ENCODE measurements at places on chromosomes 3 and 15.
A peak's percentile ranks its signal among the peaks of the same experiment; 100 is the strongest.

- DNase-seq: peak; percentile 80
Measured at GRCh38 chr3:107117922-107118536, 259.2 kb upstream of the CCDC54 start.

- no peak for DNase-seq
Measured at GRCh38 chr15:65470866-65471265, 46.6 kb downstream of the DPP8 start.

- no peak for DNase-seq
Measured at GRCh38 chr15:43799209-43799944, 643 bp downstream of the SERINC4 start.

- DNase-seq: peak; percentile 40
Measured at GRCh38 chr3:171187706-171188290, 161.3 kb upstream of the SLC2A2 start.

DNA sequence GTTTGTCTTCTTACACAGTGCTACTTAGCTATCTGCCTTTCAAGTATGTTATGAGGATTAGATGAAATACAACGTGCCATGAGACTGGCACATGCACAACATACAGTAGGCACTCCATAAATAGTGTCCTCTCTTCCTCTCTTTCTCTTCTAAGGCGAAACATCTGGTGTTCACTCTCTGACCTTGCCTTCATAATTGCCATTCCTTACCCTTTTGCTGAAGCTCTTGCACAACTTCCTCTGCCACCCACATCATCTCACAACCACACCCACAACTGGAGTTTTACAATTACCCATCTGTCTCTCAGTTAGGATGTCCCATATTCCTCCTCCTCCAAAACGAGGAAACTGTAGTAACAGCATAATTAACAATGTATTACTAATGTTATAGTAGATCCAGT is 26.4 kb upstream of the ACP3 start:
- peak; percentile 11 for DNase-seq

DNA sequence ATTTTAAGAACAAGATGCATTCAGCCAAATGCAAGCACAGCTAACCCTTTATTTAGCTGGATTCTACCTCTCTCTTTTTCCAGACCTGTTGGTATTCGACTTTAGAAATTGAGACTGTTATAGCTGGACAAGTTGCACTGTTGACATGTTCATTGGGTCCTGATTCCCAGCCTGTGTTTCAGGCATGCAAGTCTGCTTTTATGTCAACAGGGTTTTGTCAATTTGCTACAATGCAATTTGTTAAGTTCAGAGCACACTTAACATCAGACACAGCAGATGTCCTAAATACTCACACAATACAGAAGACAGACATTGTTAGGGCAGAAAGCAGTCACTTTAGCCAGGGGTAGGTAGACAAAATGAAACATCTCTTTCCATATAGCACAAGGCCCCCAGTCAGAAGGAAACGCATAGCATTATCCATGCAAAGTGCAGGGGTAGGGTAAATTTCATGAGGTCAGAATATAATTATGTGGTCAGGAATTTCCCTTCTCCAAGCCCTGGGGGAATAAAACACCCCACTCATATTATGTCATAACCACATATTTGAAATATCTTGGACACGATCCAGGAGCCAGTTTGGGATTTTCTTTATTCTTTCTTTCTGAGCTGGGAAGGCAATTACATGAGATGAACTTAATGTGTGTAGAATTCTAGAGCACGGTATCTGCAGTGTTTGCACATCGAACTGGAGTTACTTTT is 504.1 kb downstream of the NTRK3 start:
- peak; percentile 96 for DNase-seq

DNA sequence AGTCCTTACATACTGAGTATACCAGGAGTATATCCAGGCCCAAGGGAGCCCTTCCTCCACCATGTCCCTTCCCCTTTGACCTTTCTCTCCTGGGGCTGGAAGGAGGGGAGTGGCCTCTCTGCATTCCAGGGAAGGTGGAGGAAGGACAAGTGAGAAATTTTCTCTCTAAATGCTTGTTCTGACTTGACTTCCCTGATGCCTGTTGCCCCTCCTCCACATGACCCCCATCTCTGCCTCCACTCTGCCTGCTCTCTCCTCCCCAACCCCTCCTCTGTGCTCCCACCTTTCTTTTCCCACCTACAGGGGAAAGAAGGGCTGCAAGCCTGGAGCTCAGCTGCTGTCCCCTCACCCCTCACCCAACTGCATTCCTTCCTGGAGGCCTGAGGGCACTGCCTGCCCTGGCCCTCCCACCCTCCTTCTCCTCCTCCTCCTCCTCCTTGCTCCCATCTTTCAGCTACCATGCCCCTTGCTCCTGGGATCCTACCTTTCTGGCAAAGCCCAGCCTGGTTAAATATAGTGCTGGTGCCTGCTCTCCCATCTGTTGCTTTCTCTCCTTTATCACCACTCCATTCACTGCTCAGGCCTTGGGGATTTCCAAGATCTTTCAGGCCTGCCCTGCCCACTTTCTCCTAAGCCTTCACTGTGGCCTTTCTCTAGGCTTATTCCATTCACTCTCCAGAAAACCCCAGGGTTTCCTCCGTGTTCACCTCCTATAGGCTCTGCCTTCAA is 8.5 kb upstream of the DAG1 start:
- no peak for DNase-seq

GRCh38 chr15:39624806-39625205 is 43.9 kb downstream of the THBS1 start:
- DNase-seq: peak; percentile 85

Measured in fibroblast of skin of right biceps (primary cell).